Activated T-helper 17 cell treated with anti-CD3 and anti-CD28 coated beads, Interleukin-2, amount 50 U/mL, for 72 hours (primary cell): ENCODE measurements at places on chromosomes 5 and 9. TPM values are rescaled to one million over a fixed set of nuclear protein-coding genes. Genes with fewer than 3 reads are reported as not detected.

The SLC34A3 gene
- total RNA-seq = not detected

The IGFBPL1 gene
- total RNA-seq = not detected

The IFNA21 gene
- not detected for total RNA-seq

- ATAC-seq = peak; percentile 73
These were observed 181.8 kb downstream of the ZDHHC21 start for GRCh38 chr9:14511452-14511851.

GRCh38 chr5:180609817-180610550, 18.7 kb upstream of the SCGB3A1 start:
- ATAC-seq = no peak

DNA sequence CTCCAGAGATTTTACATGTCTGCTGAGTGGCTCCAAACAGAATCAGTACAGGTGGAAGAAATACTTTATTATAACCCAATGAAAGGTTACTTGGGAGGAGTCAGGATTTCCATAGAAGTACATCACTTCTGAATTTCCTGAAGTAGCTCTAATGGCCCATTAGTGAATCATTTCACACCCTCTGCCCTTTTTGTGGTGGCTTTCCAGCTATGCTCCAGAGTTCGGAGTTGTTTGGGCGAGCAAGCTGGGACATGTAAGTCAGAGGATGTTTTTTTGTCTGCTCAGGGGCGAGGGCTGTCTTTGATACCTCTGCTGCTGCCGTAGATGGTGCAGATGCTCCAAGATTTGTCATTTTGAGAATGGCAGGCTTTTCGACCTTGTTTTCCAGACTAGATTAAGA, 226.1 kb downstream of the GOLPH3 start:
- no peak for ATAC-seq

- ATAC-seq = peak; percentile 69
These were observed 149.5 kb downstream of the C9orf152 start for GRCh38 chr9:110058304-110058953.
